ENCODE measurements at places on chromosomes 16 and 17. TPM values are rescaled to one million over a fixed set of nuclear protein-coding genes. Genes with fewer than 3 reads are reported as not detected.
A peak's percentile ranks its signal among the peaks of the same experiment; 100 is the strongest.

- DNase-seq, result no peak
Observed at GRCh38 chr16:47470211-47470610, 9.1 kb downstream of the PHKB start.

GRCh38 chr16:82835487-82836155 is 208.9 kb downstream of the CDH13 start:
- no peak for DNase-seq

Gene KRTAP2-3
- total RNA-seq, result not detected

GRCh38 chr17:77617516-77617915 is 341.0 kb upstream of the TNRC6C start:
- no peak for DNase-seq

DNA sequence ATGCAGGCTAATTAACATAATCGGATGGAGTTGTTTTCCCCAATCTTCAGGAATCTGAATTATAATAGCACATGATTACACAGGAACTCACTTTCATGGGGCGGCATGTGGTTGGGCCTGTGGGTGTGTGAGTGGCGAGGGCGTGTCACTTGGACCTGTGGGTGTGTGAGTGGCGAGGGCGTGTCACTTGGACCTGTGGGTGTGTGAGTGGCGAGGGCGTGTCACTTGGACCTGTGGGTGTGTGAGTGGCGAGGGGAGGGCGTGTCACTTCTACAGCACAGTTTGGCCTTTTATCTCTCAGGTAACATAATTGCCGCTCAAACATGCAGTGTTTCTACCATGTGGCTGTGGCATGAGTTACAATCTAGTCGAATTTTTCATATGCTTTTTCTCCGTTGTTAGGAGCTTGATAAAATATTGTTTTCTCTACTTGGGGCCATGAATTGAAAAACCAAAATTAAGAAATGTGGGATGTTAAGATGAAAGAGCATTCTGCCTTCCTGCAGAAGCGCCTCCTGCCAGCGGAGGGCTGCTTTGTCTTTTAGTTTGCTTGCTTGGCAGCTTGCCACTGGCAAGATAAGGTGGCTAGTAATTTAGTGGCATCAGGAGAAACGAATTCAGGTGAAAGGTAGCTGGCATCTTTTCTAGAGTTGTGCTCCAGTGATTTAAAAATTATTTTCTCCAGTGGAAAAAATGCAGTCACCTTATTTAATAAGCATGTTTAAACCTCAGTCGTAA is 36.2 kb downstream of the USP10 start:
- peak; percentile 44 for DNase-seq

Data from H4 (cell line).